Stimulated activated CD8-positive, alpha-beta memory T cell treated with anti-CD3 and anti-CD28 coated beads, Interleukin-2, amount 100 ng/mL, for 48 hours (primary cell): ENCODE measurements at places on chromosomes 7 and 10.

GRCh38 chr10:69459893-69460575 is 8.8 kb downstream of the TSPAN15 start:
- DNase-seq = no peak

- no peak for DNase-seq
Observed at GRCh38 chr7:84701524-84702306, 485.1 kb downstream of the SEMA3D start.

GRCh38 chr7:135925210-135925609 is 51.9 kb downstream of the MTPN start:
- DNase-seq = no peak

GRCh38 chr7:52410032-52410431 is 625.4 kb upstream of the POM121L12 start:
- no peak for DNase-seq

GRCh38 chr7:47191876-47192291 is 390.0 kb downstream of the TNS3 start:
- no peak for DNase-seq

GRCh38 chr10:99523251-99523773 is 9.4 kb upstream of the NKX2-3 start:
- no peak for DNase-seq

DNA sequence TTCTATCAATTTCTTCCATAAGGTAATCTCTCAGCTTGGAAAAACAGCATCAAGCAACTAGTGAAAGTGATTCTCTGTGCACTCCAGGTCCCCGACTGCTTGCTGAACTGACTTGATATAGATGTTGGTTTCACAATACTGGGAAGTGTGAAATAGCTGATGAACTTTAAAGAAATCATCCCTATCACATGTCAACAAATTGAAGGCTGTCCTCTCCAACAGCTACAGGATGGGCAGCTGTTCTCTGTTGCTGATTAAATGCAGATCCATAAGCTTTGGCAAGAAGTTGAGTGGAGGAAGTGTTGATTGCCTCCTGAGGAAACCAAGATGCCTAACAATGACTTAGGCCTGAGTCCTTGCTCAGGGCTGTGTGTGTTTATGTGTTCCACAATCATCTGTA is 130.4 kb upstream of the GDF10 start:
- no peak for DNase-seq
